NCI-H69 (cell line): ENCODE measurements at places on chromosomes 6 and 20.

DNA sequence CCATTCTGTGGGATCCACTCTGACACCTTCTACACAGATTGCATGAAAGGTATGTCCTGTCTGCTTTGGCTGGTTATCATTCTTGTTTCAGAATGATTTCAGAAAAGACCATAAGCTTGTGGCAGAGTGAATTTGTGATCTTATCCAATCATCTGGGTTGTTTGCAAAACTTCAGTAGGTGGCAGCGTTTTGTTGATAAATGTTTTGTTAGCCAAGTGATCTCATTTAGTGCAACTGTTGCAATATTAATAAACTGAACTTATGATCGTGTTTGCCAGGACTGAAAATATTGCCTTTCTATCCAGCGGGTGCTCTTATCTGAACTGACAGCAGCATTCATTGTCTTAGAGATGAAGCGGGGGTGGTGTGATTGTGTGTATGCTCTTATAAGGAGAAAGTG is 613.2 kb upstream of the NOX3 start:
- peak; percentile 27 for DNase-seq

DNA sequence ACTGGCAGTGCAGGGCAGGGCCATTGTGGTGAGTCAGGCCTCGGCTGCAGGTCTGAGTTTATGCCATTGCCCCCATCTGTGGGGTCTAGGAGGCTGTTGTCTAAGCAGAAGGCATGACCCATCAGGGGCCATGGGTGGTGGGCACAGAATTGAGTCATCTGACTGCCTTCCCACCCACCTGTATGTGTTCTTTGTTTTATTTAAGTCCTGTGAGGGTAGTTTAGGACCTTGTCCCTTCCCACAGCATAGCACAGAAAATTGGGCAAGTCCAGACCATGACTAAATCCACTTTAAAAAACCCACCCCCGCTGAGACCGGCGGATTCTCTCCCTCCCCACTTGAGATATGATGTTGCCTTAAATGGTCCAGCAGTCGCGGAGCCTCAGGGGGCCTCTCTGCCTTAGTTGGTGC is 40.3 kb downstream of the ERMARD start:
- peak; percentile 20 for DNase-seq

DNA sequence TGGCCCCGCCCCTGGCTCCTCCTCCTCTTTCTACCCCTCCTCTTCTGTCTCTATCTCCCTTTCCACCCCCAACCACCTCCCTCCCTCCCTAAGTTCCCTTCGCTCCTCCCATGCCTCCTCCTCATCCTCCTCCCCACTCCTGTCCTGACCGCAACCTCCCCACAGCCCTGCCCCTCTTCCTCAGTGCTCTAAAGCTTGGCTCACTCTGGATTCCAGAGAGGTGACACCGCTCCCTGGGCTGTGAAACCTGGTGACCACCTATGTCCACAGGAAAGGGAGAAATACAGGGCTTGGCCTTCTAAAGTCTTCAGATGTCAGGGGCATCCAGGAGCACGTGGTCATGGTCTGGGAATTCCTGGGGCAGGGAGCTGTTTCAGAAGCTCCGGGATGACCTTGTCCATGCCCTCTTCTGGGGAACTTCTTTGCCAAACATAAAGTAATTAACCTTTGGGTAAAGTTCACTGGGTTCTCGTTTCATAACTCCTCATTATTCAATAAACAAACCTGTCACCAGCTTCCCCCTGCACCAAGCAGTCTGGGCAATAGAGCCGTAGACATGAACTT is 345 bp upstream of the CST5 start:
- no peak for DNase-seq

GRCh38 chr6:46947497-46947896 is 25.8 kb upstream of the ADGRF5 start:
- DNase-seq = no peak

DNA sequence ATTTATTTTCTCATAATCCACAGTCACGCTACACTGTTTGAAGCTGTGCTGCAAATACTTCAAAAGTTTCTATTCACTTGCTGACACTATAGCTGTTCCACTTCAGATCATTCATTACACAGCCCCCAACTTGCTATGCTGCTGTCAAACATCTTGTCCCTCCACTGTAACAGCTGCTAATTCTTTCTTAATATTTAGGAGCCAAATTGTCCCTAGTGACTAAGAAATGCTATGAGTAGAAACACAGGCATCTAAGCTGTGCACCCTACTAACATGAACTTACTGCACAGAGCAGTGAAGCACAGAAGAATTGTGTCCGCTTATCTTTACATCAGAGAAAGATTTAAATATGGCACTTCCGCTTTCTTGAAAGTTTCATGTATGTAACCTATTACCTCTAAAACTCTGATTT is 91.3 kb downstream of the PDE10A start:
- no peak for DNase-seq

GRCh38 chr6:63476302-63476701 is 96.0 kb upstream of the LOC128125822 start:
- DNase-seq = peak; percentile 36

DNA sequence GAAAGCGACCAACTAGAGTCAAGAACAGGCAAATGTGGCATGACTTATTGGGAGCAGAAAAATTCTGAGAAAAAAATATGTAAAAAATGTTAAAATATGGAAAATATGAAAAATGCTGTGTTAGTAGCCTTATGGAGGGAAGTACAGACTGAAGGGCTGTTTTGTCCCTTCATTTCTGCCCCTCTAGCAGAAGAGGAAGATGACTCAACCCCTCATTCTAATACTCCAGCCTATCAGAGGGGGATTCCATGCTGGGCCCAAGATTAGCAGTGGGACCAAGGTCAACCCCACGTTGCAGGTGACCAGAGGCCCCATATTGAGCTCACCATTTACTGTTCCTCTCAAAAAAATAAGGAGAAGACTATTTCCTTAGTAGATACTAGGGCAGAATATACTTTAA is 8.4 kb downstream of the MUC21 start:
- DNase-seq = no peak

- DNase-seq = no peak
These were observed 148.8 kb downstream of the DTNBP1 start for GRCh38 chr6:15513801-15514711.

DNA sequence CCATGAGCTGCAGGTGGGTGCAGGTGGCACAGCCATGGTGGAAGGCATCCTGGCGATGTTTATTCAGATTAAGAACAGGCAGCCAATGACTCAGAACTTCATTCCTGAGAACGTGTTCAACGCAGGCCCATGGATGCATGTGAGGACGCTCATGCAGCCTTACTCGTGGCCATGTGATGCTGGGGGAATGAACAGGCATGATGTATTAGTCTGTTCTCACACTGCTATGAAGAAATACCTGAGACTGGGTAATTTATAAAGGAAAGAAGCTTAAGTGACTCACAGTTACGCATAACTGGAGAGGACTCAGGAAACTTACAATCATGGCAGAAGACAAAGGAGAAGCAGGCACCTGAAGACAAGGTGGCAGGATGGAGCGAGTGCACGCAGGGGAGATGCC is 146.6 kb downstream of the RNASET2 start:
- no peak for DNase-seq

- peak; percentile 62 for DNase-seq
These were observed 696 bp downstream of the CALHM5 start for GRCh38 chr6:116512111-116512559.

- DNase-seq = no peak
These were observed 26.8 kb downstream of the RRBP1 start for GRCh38 chr20:17655286-17655651.

- DNase-seq = no peak
These were observed at the start of gene SLC17A9 for GRCh38 chr20:62952373-62952967. Gene SLC17A9 (plus strand): TSS chr20:62952709. CDS start chr20:62952831, 122 bp downstream.

DNA sequence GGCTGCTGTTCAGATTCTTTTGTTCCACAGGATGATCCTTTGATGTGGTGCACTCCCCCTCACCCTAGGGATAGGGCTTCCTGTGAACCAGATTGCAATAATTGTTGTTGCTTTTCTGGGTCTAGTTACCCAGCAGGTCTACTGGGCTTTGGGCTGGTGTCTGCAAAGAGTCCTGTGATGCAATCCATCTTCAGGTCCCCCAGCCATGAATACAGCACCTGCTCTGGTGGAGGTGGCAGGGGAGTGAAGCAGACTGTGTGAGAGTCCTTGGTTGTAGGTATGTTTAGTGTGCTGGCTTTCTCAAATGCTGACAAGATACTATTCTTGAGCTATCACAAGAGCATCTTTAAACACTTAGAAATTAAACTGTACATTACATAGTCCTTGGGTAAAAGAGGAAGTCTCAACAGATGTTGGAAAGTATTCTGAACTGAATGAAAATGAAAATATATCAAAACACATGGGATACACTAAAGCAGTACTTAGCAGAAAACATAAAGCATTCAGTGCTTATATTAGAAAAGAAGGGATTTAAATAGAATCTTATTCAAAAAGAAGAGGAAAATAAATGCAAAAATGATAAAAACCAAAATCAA is 49.1 kb upstream of the CCR6 start:
- no peak for DNase-seq

DNA sequence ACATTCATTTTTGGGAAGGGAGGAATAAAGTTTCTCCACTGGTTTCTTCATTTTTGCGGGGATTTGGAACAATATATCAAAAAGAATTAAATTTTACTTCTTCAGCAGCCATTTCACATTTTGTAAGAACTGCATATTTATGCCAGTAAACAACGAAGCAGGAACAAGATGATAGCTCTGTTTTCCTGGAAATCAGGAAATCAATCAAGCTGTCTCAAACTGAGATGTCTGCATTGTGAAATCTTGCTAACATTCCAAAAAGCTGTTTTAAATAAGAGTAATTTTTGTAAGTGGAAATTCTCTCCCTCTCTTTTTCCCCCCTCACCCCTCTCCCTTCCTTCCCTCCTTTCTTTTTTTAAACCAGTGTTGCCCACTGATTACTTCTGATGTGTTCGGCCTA is 20.0 kb downstream of the MAPK13 start:
- DNase-seq = no peak

DNA sequence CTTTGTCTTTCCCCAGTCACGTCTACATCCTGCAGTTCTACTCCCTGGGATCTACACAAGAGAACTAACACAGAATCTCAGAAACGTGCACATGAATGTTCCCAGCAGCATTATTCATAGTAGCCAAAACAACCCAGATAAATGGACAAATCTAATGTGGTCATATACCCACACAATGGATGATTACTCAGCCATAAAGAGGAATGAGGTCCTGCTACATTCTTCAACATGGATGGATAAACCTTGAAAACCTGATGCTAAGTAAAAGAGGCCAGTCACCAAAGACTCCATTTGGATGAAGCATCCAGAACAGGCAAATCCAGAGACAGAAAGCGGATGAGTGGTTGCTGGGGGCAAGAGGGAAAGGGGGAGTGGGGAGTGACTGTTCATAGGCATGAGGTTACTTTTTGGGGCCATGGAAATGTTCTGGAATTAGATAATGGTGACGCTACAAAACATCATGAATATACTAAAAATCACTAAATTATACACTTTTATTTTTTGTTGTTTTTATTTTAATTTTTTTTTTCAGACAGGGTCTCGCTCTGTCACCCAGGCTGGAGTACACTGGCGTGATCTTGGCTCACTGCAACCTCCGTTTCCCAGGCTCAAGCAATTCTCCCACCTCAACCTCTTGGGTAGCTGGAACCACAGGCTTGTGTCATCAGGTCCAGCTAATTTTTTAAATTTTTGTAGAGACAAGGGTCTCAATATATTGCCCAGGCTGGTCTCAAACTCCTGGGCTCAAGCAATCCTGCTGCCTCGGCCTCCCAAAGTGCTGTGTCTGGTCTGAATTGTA is 50.8 kb upstream of the DSN1 start:
- DNase-seq = no peak

- DNase-seq = no peak
These were observed 1005.5 kb upstream of the CITED2 start for GRCh38 chr6:140379919-140380318.

GRCh38 chr6:26124781-26125685 is 37.8 kb downstream of the HFE start:
- DNase-seq = peak; percentile 62

GRCh38 chr20:57513199-57513598 is 11.7 kb downstream of the CTCFL start:
- no peak for DNase-seq

DNA sequence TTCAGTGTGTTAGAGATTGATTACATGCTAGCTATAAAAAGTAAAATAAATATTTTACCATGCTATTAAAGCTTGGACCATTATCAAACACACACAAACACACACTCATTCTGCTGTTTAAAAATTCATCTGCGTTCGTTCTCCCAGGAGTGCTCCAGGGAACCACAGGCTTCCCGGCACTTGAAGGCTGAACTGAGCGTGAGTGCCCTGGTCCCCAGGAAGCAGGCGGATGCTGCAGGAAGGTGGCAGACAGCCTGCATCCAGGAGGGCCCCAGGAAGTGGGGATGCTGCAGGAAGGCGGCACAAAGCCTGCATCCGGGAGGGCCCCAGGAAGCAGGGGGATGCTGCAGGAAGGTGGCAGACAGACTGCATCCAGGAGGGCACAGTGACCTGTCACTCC is 147.2 kb upstream of the SNX9 start:
- DNase-seq = no peak

GRCh38 chr6:160462116-160462515 is 113.9 kb downstream of the SLC22A3 start:
- DNase-seq = no peak

GRCh38 chr6:35089216-35089934 is 51.8 kb downstream of the TCP11 start:
- DNase-seq = no peak

- DNase-seq = peak; percentile 77
These were observed 60.9 kb upstream of the MC3R start for GRCh38 chr20:56187534-56188165.

GRCh38 chr20:37151529-37151928 is 27.6 kb upstream of the RPN2 start:
- DNase-seq = no peak

- DNase-seq = no peak
These were observed 4.0 kb downstream of the ZBTB24 start for GRCh38 chr6:109478841-109479624.

DNA sequence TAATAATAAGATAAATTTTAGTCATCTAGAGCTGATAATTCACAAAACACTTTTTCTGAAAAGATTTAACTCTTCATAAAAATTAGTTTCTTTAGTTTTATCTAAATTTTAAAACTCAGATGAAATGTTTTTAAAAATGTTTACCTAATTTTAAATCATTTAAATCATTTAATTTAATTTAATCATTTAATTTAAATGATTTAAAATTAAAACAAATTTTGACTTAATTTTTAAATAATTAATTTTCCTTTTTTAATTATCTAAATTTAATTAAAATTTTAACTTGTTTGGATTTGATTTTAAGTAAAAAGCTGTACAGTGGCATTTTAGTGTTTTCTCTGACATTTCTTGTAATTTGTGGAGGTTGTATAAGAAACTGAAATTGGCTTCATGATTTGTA is 131.7 kb upstream of the RNF217 start:
- no peak for DNase-seq

- DNase-seq = no peak
These were observed 449.0 kb downstream of the QKI start for GRCh38 chr6:163863565-163863964.

- DNase-seq = no peak
These were observed 15.2 kb downstream of the APMAP start for GRCh38 chr20:24977336-24977735.

- DNase-seq = no peak
These were observed 46.3 kb downstream of the RCAN2 start for GRCh38 chr6:46444772-46445454.

GRCh38 chr6:148323344-148323743 is 19.3 kb upstream of the SASH1 start:
- peak; percentile 18 for DNase-seq
